ENCODE measurements at places on chromosomes 4 and X.

- DNase-seq = no peak
These were observed 89.1 kb downstream of the AKAP4 start for GRCh38 chrX:50111742-50112141.

DNA sequence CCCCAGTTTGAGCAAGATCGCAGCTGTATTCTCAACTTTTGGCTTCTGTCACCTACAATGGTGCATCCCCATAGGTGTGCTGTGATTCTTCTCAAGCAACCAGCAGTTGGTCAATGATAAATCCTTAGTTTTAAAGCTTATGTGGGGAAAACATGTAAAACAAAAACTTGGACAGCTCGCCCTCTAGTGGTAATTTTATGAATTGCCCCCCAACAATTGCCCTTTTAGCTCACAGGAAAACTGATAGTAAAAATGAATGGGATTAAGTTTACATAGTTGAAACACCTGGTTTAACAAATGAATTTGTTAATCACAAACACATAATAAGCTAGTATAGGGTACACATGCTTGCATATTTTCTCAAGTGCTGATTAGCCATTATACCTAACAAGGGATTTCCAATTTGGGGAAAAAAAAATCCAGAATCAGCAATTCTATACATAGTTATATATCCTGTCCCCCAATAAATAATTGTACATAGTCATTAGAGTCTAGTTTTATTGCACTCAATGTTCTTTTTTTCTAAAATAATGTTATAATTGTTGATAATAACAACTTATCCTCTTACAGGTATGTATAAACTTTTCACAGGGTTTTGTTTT, 30.1 kb downstream of the TEX13A start:
- no peak for DNase-seq

DNA sequence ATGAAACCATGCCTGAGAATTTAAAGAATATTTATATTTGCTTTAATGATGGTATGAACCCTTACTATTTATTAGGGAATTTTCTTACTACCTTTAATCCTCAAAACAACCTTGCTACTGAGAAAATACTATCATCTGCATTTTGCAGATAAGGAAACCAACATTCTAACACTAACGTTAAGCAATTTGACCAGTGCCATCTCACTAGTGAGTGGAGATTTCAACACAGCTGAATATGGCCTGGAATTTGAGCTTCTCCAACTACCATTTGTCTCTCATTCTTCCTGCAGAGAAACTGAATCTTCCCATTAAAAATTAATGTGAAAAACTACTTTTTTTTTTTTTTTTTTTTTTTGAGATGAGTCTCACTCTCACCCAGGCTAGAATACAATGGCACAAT, 380.9 kb upstream of the SMIM31 start:
- no peak for DNase-seq

DNA sequence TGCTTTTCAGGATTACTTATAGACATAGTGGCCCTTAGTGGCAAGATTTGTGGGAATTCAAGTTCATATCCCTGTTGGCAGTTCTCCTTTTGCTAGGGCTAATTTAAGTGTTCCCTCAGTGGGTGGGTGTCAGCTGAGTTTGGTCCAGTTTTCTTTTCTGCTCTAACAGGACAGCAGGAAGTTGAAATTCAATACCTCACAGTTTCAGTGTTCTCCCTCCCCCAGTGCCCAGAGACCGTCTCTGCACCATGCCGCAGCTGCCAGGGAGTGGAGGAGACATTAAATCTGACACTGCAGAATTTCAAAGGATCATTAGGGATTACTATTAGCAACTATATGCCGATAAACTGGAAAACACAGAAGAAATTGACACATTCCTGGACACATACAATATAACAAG, 50.7 kb downstream of the UBE2NL start:
- no peak for DNase-seq

GRCh38 chr4:88308587-88308986, 24.2 kb upstream of the PPM1K start:
- DNase-seq = no peak

GRCh38 chr4:141275834-141276233, 55.1 kb downstream of the ZNF330 start:
- DNase-seq = no peak
